Activated CD4-positive, alpha-beta T cell treated with anti-CD3 and anti-CD28 coated beads for 36 hours (primary cell): ENCODE measurements at places on chromosomes 4 and X. TPM values are rescaled to one million over a fixed set of nuclear protein-coding genes. Genes with fewer than 3 reads are reported as not detected.

DNA sequence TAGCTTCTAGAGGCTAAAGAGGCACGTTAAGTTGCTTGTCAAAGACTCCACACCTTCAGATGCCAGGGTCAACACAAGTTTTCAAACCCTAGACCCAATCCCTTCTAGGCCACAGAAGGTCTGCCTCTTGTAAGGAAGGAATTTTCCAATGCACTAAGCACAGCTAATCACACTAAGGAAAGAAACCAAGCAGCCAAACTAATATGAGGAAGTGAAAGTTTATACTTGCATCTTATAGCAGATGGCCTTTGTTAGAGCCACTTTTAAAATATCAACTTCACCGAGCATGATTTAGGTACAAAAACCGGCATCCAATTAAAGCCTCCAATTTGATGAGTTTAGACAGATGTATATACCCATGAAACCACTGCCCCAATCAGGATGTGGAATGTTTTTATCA is 9.9 kb downstream of the FHL1 start:
- no peak overlapping the region for H3K4me3 ChIP-seq
- peaks cover 14% of the 10 kb centered on the region for H3K4me1 ChIP-seq
- no peak overlapping the region for H3K27ac ChIP-seq
- no peak for DNase-seq

DNA sequence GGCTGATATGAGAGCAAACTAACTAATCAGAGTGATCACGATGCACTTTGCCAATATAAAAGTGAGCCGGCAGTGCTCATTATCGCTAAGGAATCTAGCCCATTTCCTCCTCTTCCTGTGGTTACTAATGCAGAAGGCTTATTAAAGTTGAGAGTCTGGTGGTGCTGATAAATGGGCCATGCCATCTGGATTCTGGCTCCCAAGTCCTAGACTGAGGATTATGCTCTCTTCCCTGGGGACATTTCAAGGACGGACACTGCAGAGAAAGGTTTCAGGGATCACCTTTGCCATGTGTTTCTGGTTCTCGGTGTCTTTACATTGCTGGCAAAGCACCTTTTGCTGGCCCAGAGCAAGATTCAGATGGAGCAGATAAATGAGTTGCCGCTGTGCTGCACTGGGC is 85.3 kb downstream of the RTL5 start:
- no peak overlapping the region for H3K4me3 ChIP-seq
- DNase-seq = no peak
- H3K36me3 ChIP-seq = no peaks in the 10 kb centered on the region
- H3K27ac ChIP-seq = no peak overlapping the region
- peaks cover 18% of the 10 kb centered on the region for H3K4me1 ChIP-seq

GRCh38 chr4:72118017-72118416 is 86.2 kb downstream of the NPFFR2 start:
- peaks cover 11% of the 10 kb centered on the region for H3K27me3 ChIP-seq
- no peak overlapping the region for H3K27ac ChIP-seq
- DNase-seq = no peak
- H3K4me1 ChIP-seq = peaks cover under 1% of the 10 kb centered on the region
- no peak overlapping the region for H3K4me3 ChIP-seq

DNA sequence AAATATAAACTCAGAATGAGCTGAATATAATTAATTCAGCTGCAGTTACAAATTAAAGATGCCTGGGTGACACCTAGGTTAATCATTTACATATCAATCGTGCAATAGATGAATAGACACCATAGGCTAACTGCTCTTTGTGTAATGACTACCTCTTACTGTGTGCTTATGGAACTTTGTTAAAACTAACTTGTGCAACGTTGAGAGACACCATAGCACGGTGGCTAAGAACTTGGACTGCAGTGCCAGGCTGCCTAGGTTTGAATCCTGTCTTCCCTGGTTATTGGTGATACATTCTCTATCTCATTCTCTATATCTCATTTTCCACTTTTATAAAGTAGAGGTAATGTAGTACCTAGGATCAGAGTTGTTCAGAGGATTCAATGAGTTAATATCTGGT is 46.9 kb downstream of the SMAD1 start:
- H3K36me3 ChIP-seq = peaks cover 1% of the 10 kb centered on the region
- no peaks in the 10 kb centered on the region for H3K27me3 ChIP-seq
- peaks cover 18% of the 10 kb centered on the region for H3K4me1 ChIP-seq
- H3K4me3 ChIP-seq = no peak overlapping the region

The SLC26A1 gene
- total RNA-seq = 0.21 TPM
